GM06990 (cell line): ENCODE measurements at places on chromosomes 11 and 22.

DNA sequence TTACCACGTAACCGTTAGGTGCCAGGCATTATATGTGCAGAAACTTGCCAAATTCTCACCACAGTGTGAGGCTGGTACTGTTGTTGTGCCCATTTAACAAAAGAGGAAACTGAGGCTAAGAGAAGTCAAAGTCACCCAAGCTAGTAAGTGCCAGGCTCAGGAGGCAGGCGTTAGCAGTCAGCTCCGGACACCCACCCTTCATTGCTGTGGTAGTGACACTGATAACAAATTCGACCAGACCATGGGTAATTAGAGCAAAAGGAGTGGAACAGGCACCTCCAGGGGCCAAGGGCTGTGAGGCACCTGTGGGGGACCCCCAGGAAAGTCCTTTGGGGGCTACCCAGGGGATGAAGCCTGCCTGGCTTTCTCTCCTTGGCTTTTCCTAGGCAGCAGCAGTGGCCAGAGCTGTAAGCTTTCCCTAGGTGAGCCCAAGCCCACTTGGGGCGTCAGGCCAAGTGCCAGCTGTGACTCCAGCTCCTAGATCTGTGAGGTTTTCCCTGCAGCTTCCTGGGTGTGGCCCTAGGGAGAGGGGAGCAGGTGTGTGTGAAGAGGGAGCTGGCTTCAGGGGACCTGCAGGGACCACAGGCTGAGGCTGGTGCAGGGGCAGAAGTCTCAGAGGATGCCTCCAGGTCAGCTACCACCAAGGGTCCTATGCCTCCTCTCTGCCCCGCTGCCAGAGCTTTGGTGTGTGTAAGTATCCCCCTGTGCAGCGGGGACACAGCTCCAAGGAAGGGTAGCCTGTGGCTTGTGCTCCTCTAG, 19.7 kb upstream of the ALX4 start:
- no peak for DNase-seq

DNA sequence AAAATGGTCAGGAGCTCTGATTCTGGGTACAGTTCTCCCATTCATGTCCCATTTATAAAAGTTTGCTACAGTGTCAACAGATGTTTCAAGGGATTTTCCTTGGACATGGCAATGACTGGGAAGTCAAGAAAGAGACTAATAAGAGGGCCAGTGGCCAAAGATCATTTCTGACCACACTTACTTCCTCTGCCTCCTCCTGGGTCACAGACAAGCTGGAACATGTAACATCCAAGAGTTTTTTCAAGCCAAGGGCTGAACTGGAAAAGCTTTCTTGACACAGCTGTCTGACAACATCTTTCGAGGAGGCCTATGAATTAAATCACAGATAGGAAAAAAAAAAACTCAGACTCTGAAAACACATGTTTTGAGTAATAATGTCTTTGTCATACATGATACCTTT, 8.7 kb downstream of the COMMD9 start:
- DNase-seq = no peak

DNA sequence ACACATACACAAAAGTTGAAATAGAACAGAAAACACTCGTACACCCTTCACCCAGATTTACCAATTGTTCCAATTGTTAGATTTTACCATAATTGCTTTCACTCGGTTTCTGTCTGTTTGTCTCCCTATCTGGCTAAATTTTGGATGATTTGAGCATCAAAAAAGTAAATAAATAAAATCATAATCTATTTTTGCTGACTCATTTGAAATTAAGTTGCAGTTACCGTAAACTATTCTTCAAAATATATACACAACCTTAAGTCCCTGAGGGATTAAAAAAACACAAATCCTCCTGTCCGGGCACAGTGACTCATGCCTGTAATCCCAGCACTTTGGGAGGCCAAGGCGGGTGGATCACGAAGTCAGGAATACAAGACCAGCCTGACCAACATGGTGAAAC, 81.3 kb upstream of the SYT9 start:
- no peak for DNase-seq

- no peak for DNase-seq
Measured at GRCh38 chr11:11220786-11221185, 132.3 kb downstream of the CSNK2A3 start.

DNA sequence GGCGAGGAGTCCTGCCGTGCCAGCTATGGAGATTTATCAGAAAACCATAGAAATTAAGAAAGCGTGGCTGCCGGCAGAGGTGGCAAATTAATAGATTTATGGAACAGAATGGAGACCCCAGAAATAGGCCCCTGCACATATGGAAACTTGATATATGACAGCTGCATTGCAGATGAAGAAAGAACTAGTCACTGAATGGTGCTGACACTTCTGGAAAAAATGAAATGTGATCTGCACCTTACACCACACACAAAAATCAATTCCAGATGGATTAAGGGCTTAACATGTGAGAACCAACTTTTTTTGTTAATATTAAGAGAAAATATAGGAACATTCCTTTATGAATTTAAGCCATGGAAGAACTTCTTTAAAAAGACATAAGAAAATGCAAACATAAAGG, 40.3 kb upstream of the TSKU start:
- DNase-seq = no peak
